ENCODE measurements at places on chromosomes 12 and 14.

GRCh38 chr12:31931796-31932715, 27.2 kb upstream of the RESF1 start:
- DNase-seq = no peak

- no peak for DNase-seq
Observed at GRCh38 chr12:118611770-118612169, 235.4 kb downstream of the SUDS3 start.

GRCh38 chr12:6145564-6145963, 21.1 kb upstream of the VWF start:
- no peak for DNase-seq

GRCh38 chr12:3165078-3165980, 88.2 kb downstream of the TSPAN9 start:
- DNase-seq = no peak

All from hypothalamus (tissue), 51 donors.